ENCODE measurements at places on chromosomes 2 and 18.

DNA sequence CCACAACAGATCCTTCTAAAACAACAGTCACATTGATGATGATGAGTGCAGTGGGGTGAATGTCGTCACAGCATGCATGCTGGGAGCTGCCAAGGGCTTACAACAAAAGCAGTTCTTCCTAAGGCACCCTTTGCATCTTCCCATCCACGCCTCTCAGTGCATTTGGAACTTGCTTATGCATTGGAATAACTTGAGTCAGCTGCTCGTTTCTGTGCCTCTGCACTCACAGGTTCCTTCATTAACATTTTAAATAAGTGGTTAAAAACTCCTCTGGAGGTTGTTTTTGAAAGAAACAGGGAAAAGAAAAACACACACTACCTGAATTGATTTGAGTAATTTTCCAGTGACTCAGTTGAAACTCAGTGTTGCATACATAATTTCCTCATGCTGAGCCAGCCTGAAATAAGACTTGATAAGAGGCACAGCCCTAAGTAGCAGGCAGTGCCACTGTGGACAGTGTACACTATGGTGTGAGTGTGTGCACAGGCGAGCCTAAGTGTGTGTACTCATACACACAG is 46.8 kb upstream of the TRIM43B start:
- H3K27me3 ChIP-seq, result no peaks in the 10 kb centered on the region
- peaks cover 5% of the 10 kb centered on the region for H3K36me3 ChIP-seq
- DNase-seq, result no peak
- no peak overlapping the region for H3K27ac ChIP-seq
- no peak overlapping the region for H3K4me3 ChIP-seq
- H3K4me1 ChIP-seq, result no peaks in the 10 kb centered on the region

GRCh38 chr2:3670941-3671340 is 12.9 kb downstream of the ALLC start:
- no peak overlapping the region for H3K4me3 ChIP-seq
- H3K27ac ChIP-seq, result no peak overlapping the region
- no peaks in the 10 kb centered on the region for H3K36me3 ChIP-seq
- no peaks in the 10 kb centered on the region for H3K4me1 ChIP-seq

- H3K27ac ChIP-seq, result no peak overlapping the region
- H3K27me3 ChIP-seq, result peaks cover 40% of the 10 kb centered on the region
- peaks cover 9% of the 10 kb centered on the region for H3K4me1 ChIP-seq
- H3K4me3 ChIP-seq, result no peak overlapping the region
- DNase-seq, result no peak
These were observed 30.7 kb downstream of the CNGA3 start for GRCh38 chr2:98376996-98377395.

GRCh38 chr2:16247326-16248122 is 307.2 kb downstream of the MYCN start:
- H3K27ac ChIP-seq, result no peak overlapping the region
- H3K27me3 ChIP-seq, result no peaks in the 10 kb centered on the region
- H3K36me3 ChIP-seq, result no peaks in the 10 kb centered on the region
- no peak overlapping the region for H3K4me3 ChIP-seq
- no peak for DNase-seq

GRCh38 chr18:59063300-59063906 is 76.3 kb upstream of the SEC11C start:
- H3K4me3 ChIP-seq, result no peak overlapping the region
- H3K36me3 ChIP-seq, result no peaks in the 10 kb centered on the region
- DNase-seq, result no peak
- no peak overlapping the region for H3K27ac ChIP-seq

GRCh38 chr18:69401226-69401971 is 711 bp downstream of the DOK6 start:
- peaks cover 3% of the 10 kb centered on the region for H3K4me1 ChIP-seq
- H3K36me3 ChIP-seq, result peaks cover 3% of the 10 kb centered on the region
- peak overlapping the region; percentile 78 for H3K4me3 ChIP-seq
- H3K27me3 ChIP-seq, result no peaks in the 10 kb centered on the region
- DNase-seq, result peak; percentile 81

GRCh38 chr2:25207078-25207545 is 38.7 kb upstream of the POMC start:
- no peaks in the 10 kb centered on the region for H3K4me1 ChIP-seq
- H3K36me3 ChIP-seq, result no peaks in the 10 kb centered on the region
- no peak overlapping the region for H3K27ac ChIP-seq
- no peak for DNase-seq
- no peaks in the 10 kb centered on the region for H3K27me3 ChIP-seq
- H3K4me3 ChIP-seq, result no peak overlapping the region

- peak; percentile 26 for DNase-seq
- no peaks in the 10 kb centered on the region for H3K36me3 ChIP-seq
- H3K27ac ChIP-seq, result no peak overlapping the region
- no peak overlapping the region for H3K4me3 ChIP-seq
These were observed 108.0 kb downstream of the CDH19 start for GRCh38 chr18:66495844-66496243.

GRCh38 chr2:219918944-219919343 is 291.5 kb downstream of the SLC4A3 start:
- H3K27me3 ChIP-seq, result no peaks in the 10 kb centered on the region
- H3K27ac ChIP-seq, result no peak overlapping the region
- no peaks in the 10 kb centered on the region for H3K36me3 ChIP-seq
- H3K4me3 ChIP-seq, result no peak overlapping the region

DNA sequence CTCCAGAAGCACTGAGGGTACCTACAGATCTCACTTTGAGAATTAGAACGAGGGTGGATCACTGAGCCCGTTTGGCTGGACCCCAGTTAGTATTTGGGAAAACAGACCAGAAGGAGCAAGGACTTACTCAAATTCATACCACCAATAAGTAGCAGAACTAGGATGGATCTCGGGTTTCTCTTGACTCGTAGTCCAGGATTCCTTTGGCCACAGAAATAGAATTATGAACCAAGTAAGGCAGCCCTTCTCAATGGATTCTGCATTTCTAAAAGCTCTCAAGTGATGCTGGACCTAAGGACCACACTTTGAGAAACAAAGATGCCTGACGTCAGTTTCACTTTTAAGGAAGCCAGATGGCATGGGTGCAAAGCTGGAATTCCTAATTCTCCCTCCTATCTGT is 153.0 kb downstream of the KLHL29 start:
- no peak for DNase-seq
- H3K4me1 ChIP-seq, result peaks cover 42% of the 10 kb centered on the region
- no peak overlapping the region for H3K4me3 ChIP-seq
- H3K27ac ChIP-seq, result no peak overlapping the region
- H3K36me3 ChIP-seq, result no peaks in the 10 kb centered on the region
- H3K27me3 ChIP-seq, result no peaks in the 10 kb centered on the region

DNA sequence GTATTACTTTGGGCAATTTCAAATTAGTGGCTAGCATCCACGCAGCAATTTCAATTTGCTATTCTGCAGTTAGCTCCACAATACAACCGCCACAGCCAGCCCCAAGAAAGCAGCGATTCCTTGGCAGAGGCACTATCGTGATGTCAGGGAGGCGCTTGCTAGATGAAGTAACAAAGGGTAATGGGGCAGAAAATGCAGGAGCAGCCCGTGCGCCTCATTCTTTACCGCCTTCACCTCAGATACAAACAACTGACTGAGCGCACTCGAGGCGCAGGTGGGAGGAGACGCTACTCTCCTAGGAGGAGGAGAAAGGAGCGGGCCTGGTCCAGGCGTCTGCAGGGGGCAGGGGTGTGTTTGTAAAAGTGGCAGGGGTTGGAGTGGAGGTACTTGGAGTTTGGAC is 76.9 kb upstream of the ASB18 start:
- no peak overlapping the region for H3K4me3 ChIP-seq
- H3K27me3 ChIP-seq, result no peaks in the 10 kb centered on the region
- no peaks in the 10 kb centered on the region for H3K36me3 ChIP-seq
- H3K27ac ChIP-seq, result no peak overlapping the region

DNA sequence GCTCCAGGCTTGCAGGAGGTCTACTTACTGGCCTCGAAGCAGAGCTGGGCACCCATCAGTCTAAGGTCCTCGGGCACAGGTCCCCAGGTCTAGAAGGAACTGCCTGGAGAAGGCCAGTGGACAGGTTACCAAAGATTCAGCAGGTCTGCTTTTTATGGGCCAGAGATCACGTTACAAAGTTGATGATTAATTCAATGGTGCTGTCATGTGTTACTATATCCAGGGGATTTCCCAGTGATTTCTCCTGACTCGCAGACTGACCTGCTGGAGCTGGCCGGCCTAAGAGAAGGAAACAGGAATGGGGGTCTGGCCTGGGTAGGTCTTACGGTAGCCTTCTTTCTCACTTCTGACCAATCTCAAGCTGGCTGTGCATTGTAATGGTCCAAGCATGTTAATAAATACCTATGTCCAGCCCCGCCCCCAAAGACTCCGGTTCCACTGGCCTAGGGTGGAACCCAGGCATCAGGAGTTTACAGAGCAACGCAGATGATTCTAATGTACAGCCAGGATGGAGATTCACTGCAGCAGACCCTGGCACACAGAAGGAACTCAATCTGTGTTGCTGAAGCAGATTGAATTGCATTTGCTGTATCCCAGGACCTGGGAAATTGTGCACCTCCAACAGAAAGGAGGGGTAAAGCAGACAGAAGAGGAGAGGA is at the start of gene NEURL3:
Gene NEURL3, minus strand, starts transcription at position 127 of the 659 bp plus-strand sequence. Its CDS starts 71 bp downstream, at position 56.
- H3K27me3 ChIP-seq, result peaks cover 12% of the 10 kb centered on the region
- H3K36me3 ChIP-seq, result no peaks in the 10 kb centered on the region
- H3K4me3 ChIP-seq, result no peak within 1 kb of the TSS
- no peak within 1 kb of the TSS for H3K27ac ChIP-seq
- peak; percentile 17 for DNase-seq

- no peaks in the 10 kb centered on the region for H3K27me3 ChIP-seq
- H3K4me3 ChIP-seq, result no peak overlapping the region
- H3K27ac ChIP-seq, result no peak overlapping the region
- H3K36me3 ChIP-seq, result peaks cover 40% of the 10 kb centered on the region
- H3K4me1 ChIP-seq, result peaks cover 7% of the 10 kb centered on the region
These were observed 10.5 kb upstream of the SAG start for GRCh38 chr2:233297076-233297475.

GRCh38 chr2:98777710-98778109 is 46.8 kb upstream of the MGAT4A start:
- H3K27ac ChIP-seq, result no peak overlapping the region
- DNase-seq, result no peak
- no peaks in the 10 kb centered on the region for H3K36me3 ChIP-seq
- no peaks in the 10 kb centered on the region for H3K4me1 ChIP-seq
- no peak overlapping the region for H3K4me3 ChIP-seq

DNA sequence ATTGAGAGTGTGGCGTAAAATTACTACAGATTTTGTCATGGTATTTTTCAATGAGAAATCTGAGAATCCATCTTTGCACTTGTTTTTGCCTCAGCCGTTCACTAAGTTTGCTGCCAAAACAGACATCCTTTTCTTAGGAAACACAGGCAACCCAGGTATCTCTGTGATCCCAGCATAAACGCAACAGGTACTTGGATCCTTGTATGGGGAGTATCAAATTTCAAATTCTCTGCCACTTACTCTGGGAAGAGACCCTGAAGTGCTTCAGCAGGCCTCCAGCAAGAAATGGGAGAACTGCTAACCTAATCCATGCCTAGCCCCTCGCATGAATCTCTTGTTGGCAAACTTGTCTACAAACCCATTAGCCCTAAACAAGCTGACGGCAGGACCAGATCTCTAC is 83.1 kb downstream of the BCL11A start:
- no peaks in the 10 kb centered on the region for H3K4me1 ChIP-seq
- DNase-seq, result no peak
- H3K4me3 ChIP-seq, result no peak overlapping the region
- H3K27ac ChIP-seq, result no peak overlapping the region

DNA sequence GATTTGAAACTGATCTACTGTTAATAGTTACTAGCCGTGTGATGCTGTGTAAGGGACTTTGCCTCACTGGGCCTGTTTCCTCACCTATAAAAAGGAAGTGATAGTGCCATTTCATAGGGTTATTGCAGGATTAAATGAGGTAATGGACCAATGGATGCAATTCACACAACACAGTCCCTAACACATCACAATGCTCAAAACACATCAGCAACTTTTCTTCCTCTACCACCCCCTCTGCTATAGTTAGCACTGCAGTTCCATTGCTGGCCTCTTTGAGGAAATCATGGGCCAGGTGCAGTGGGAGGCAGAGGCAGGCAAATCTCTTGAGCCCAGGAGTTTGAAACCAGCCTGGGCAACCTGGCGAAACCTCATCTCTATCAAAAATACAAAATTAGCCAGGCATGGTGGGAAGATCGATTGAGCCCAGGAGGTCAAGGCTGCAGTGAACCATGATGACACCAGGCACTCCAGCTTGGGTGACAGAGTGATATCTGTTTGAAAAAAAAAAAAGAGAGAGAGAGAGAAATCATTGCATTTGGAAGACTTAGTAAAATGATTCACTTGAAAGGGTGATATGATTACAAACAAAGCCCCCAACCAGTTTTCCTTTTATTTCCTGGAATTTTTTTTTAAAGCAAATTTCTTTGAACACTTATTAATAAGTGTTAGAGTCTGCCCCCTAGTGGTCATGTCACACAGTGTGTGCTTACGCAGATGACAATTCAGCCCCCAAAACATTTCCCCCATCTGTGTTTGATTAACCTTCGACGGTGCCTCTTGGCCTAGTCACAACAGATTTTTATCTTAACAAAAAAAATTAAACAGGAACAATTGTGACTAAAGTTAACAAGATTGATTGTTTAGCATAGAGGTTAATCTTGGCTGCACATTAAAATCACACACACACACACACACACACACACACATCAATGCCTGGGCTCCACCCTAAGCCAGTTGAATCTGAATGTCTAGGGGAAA is 88.6 kb upstream of the BCL11A start:
- no peaks in the 10 kb centered on the region for H3K4me1 ChIP-seq
- no peak overlapping the region for H3K4me3 ChIP-seq
- peak; percentile 59 for DNase-seq
- H3K27ac ChIP-seq, result no peak overlapping the region

GRCh38 chr2:162926501-162926900 is 87.9 kb upstream of the KCNH7 start:
- no peaks in the 10 kb centered on the region for H3K4me1 ChIP-seq
- no peak overlapping the region for H3K4me3 ChIP-seq
- H3K36me3 ChIP-seq, result no peaks in the 10 kb centered on the region
- H3K27me3 ChIP-seq, result no peaks in the 10 kb centered on the region

GRCh38 chr2:179536185-179536584 is 271.6 kb upstream of the SESTD1 start:
- DNase-seq, result no peak
- H3K4me3 ChIP-seq, result no peak overlapping the region
- H3K4me1 ChIP-seq, result no peaks in the 10 kb centered on the region

GRCh38 chr2:168992591-168993349 is 38.4 kb downstream of the ABCB11 start:
- no peak for DNase-seq
- no peaks in the 10 kb centered on the region for H3K4me1 ChIP-seq
- no peak overlapping the region for H3K27ac ChIP-seq
- H3K4me3 ChIP-seq, result no peak overlapping the region
- no peaks in the 10 kb centered on the region for H3K36me3 ChIP-seq

Data from SK-N-SH (cell line).